Cortex of kidney (tissue), 1 donor: ENCODE measurements at places on chromosomes 1 and 21.

DNA sequence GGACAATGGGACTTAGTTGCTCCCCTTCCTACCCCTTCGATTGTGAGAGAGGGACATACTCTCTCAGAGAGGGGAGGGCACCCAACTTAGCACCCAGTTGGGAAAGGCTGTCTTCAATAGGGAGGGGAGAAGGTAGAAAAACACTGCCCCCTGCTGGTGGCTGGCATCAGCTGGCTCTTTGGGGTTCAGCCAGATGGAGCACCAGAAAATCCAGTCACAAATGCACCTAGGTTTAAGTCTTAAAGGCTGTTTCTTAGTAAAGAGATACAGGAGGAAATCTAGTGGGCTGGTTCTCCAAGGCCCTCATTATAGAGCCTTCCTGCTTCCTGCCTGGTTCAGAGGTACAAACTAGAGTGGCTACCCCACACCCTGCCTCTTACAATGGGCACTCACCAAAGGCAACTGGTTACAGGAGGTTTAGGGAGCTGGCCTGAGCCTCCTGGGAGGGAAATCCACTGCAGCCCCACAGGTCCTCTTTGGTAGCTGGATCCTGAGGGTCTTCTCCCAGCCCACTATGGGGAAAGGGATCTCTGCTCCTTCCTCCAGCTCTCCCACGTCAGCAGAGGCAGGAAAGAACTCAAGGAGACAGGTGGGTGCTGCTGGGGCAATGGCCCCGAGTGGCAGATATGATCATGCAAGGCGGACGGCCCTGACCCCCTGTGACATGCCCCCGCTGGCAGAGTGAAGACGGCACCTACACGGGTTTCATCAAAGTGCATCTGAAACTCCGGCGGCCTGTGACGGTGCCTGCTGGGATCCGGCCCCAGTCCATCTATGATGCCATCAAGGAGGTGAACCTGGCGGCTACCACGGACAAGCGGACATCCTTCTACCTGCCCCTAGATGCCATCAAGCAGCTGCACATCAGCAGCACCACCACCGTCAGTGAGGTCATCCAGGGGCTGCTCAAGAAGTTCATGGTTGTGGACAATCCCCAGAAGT, 28.3 kb downstream of the EIF2D start:
- no peak for DNase-seq

DNA sequence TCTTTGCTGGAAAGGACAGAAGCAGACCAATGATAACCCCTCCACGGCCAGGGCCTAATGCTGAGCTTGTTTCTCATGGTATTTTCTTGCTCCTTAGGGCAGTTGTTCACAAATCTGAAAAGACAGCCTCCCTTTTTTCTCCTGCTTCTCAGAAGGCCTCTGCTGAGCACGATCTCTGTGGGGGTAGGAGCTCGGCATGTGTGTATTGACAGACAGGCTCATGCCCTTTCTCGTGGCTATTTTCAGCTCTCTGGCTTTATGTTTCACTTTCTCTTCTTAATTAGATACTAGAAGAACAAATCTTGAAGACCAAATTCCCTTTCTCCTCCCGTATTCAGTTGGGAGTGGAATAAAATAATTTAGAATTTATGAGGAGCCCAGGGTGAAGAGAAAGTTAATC, 768 bp upstream of the RIIAD1 start:
- no peak for DNase-seq

- no peak for DNase-seq
Measured at GRCh38 chr1:183609313-183609712, 19.1 kb upstream of the NCF2 start.

DNA sequence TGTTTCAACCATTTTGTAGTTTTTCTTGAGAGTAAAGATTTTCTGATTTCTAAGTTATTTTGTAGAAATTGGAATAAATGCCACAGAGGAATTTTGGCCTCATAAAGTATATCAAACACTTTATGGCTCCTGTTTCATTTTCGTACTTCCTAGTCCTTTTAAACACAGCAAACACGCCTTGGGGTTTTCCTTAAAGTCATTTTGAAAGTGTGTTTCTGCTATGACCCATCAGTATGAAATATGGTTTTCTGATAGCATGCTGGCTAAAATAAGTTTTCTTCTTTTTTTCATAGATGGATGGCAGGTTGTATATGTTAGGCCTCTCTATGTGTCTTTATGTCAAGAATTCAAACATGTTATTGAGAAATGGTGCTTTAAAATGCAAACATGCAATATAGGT, 940.1 kb upstream of the TMPRSS15 start:
- DNase-seq: no peak

DNA sequence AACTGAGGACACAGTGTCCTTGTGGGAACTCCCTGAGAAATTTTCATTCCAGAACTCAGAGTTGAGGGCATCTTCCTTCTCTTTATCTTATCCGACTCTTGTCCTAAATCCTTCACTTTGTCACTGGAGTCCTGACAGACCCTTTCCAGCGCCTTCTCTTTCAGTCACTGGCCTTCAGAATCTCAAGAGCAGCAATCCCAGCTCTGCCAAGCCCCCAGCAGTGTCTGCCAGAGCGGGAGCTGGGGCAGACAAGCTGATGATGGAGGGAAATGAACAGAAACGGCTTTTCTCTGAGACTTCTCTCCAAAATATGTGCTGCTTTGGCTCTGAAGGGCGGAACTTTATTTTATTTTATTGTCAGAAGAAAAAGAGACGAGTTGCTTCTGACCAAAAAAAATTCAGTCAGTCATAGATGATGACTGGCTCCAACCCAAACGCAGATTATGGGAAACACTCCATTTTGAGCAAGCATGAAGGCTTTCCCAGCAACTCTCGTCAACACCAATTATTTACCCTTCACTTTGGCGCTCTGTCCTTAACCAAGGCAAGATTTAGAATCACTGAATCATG, 32.2 kb downstream of the MIS18A start:
- no peak for DNase-seq

GRCh38 chr1:213724640-213725536, 262.9 kb upstream of the PROX1 start:
- DNase-seq: no peak

DNA sequence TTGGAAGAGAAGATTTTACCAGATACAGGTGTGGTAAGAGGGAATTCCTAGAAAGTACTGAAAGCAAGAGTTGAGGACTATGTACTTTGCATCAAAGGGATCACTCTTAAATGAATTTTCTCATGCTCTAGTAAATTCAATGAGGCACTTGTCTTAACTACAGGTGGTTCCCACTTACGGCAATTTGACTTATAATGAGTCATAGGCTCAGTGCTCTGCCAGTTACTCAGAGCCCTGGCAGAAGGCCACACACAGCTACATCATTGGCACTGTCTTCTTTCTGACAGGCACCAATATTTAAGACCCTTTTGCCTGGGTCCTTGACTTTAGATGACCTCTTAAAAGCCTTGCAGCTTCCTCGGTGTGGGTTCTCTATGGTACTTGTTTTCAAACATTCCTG, 15.9 kb upstream of the ADAMTS5 start:
- DNase-seq: no peak

GRCh38 chr1:197143276-197143675, 3.2 kb downstream of the ASPM start:
- no peak for DNase-seq

GRCh38 chr1:54375712-54376429, 30.3 kb downstream of the SSBP3 start:
- no peak for DNase-seq

- DNase-seq: no peak
Measured at GRCh38 chr1:235767795-235768194, 98.9 kb downstream of the LYST start.

DNA sequence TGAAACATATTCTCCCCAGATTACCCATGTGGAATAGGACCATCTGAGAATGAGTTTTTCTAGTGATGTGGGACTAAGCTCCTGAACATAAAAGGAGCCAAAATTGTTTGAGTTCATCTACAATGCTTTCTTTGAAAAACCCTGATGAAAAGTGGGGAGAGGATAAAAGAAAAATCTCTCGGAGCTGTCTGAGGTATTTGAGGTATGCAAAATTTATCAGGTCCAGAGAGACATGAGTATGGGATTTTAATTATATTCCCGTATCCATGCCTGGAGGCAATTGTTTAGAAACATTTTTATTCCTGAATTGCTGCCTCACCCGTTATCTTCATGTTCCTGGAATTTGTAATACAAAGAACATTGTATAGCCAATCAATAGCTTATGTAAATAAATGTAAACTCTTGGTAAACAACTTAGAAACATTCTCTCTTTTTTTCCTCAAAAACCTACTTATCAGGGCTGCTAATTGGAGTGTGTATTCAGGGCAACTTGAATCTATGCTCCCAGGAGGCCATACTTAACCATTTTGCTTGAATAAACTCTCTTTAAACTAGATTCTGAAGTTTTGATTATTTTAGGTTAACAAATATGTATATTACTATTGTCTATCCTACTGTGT, 109.3 kb upstream of the OLFM3 start:
- DNase-seq: no peak
